ENCODE measurements at places on chromosomes 11 and 22.

DNA sequence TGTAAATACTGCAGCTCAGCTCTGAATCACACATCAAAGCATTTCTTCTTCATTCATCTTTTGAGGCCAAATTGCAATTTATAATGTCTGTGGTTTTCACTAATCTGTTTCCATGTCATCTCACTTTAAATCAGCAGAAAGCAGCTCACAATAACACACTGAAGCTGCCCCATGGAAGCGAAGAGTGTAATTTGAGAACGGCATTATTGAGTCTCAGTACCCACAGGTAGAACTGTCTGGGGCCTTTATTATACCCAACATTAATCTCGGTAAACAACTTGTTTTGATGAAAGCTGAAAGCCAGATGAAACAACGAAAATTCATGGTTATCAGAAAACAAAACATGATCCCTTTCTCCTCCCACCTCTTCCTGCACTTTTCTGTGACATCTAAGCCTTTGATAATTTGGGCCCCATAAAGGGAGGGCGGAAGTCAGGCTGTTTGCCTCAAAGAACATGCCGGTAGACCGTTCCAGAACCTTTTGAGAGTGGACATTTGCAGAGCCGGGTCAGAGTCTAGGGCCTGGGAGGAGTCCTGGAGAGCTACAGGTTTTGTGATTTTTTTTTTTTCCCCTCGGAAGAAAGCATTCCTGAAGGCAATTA lies 68.2 kb upstream of the SESN3 start:
- DNase-seq: no peak

DNA sequence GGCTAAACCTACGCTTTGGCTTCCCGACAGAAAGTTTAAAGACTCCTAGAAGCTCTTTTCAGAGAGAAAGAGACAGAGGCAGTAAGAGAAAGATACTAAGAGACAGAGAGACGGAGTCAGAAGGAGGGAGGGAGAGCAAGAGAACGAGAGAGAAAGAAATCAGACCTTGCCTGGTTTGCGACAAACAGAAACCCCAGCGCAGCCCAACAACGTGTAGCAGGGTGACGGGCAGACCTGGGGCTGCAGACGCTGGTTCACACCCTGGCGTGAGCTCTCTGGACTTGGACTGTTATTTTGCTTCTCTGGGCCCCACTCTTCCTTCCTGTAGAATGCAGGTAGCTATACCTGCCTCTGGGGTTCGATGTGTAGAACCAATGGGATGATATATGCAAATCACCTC lies 244.4 kb upstream of the SYN3 start:
- DNase-seq: no peak

DNA sequence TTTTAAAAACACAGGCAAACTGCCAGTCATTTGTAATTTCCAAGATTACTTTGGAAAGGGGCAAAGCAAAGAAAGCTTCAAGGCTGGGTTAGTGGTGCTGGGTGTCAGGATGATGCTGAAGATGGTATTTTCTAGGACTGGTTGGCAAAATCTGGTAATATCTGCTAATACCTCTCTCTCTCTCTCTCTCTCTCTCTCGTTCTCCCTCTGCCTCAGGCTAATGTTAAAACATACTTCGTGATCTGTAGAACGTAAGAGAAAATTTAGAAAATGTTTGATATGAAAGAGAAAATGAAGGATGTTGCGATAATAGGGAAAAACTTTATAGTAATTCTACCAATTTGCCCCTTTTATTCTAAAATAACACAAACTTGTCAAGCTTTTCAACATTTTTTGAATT lies 9.4 kb upstream of the LGR4 start:
- no peak for DNase-seq

GRCh38 chr11:67561971-67562619 lies 21.5 kb upstream of the GSTP1 start:
- DNase-seq: no peak

GRCh38 chr22:36901411-36902142 lies 11.9 kb upstream of the CSF2RB start:
- DNase-seq: no peak

DNA sequence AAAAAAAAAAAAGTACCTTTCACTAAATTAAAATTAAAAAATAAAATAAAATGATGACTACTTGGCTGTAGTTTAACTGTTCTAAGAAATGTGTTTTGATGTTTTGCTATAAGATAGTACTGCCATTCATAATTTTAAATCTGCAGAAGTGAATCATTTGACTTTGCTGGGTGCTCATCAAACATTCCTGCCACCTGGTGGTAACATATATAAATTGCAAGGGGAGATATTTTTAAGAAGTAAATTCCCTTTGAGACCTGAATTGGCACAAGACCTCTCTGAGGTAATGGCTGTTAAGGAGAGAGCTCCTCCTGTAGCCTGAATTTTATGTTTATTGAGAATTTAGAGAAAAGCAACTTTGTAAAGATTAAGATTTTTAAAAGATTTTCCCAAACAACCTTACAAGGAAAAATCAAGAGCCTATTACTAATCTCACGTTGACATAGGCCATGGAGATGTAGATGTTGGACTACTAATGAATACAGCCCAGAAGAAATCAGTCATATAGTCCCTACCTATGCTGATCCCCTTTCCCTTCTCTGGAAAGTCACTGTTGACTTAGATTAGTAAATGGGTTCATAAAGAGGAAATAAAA lies 11.9 kb upstream of the NARS2 start:
- DNase-seq: no peak

- DNase-seq: no peak
Observed at GRCh38 chr22:49760630-49761571, 66.8 kb downstream of the BRD1 start.

Measured in pons (tissue), 1 donor.